ENCODE measurements at places on chromosomes 1 and 21.

GRCh38 chr1:184427722-184428121 lies 40.9 kb downstream of the C1orf21 start:
- no peaks in the 10 kb centered on the region for H3K27me3 ChIP-seq
- no peak overlapping the region for H3K4me3 ChIP-seq
- no peaks in the 10 kb centered on the region for H3K36me3 ChIP-seq
- H3K27ac ChIP-seq: no peak overlapping the region
- DNase-seq: no peak

DNA sequence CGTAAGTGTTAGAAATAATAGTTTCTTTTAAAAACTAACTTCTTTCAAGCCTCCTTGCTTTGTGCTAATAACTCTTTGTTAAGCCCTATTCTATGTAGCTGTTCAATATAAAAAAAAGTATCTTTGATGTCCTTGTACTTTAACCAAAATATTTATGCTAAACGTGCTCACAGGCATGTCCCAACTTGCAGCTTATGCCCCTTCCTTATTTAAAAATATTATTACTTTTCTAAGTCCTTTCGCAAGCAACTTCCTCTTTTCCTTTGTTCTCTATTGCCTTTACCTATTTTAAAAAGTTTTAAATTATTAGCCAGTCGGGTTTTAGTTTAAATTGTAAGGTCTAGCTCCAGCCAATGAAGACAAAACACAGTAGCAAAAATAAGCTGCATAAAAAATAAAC lies 43.4 kb upstream of the NBPF3 start:
- no peaks in the 10 kb centered on the region for H3K36me3 ChIP-seq
- no peak overlapping the region for H3K4me3 ChIP-seq
- H3K4me1 ChIP-seq: peaks cover 2% of the 10 kb centered on the region
- no peak overlapping the region for H3K27ac ChIP-seq

- no peaks in the 10 kb centered on the region for H3K4me1 ChIP-seq
- H3K4me3 ChIP-seq: no peak overlapping the region
- no peak overlapping the region for H3K27ac ChIP-seq
- H3K36me3 ChIP-seq: no peaks in the 10 kb centered on the region
These were observed 258.7 kb upstream of the AJAP1 start for GRCh38 chr1:4395676-4396075.

DNA sequence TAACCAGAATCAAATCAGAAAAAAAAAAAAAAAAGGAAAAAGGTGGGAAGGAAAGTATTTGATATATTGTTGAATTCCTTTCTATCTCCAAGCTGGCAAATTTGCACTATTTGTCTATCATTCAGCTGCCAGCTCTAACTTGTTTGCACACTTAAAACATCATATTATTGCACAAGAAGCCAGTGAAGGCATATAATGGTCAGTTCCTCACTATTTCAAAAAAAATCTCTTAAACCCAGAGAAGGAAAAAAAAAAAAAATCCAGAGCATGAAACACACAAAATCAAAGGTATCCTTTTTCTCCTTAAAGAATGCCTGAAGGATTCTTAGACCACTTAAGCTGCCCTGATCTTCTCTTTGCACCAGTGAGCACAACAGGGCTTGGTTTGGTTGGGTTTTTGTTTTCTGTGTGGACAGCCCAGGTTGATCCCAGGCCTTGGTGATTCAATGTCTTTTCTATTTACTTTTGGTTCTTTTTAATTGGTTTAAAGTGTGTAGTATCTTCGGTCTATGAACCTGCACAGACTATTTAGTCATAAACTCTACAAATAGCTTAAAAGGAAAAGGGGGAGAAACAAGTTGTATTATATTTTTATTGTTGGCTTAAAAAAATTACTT lies 40.2 kb downstream of the DUSP10 start:
- no peak for DNase-seq
- H3K36me3 ChIP-seq: no peaks in the 10 kb centered on the region
- H3K4me1 ChIP-seq: no peaks in the 10 kb centered on the region
- H3K27ac ChIP-seq: no peak overlapping the region

DNA sequence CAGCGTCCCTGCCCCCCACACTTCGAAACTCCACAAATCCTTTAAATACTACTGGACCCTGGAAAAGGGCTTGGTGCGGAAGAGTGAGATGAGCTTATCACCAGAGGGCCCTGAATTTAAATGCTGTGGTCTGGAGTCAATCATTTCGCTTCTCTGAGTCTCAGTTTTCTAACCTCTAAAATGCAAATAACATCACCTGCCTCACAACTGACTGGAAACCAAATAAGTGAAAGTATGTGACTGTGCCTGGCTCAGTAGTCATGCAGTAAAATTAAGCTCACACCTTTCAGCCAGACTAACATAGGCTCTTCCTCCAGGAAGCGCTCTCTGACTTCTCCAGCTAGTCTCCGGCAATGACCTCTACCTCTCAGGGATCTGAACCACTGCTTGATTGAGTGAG lies 4.2 kb downstream of the GJA4 start:
- H3K4me3 ChIP-seq: no peak overlapping the region
- H3K27ac ChIP-seq: no peak overlapping the region
- no peaks in the 10 kb centered on the region for H3K36me3 ChIP-seq

DNA sequence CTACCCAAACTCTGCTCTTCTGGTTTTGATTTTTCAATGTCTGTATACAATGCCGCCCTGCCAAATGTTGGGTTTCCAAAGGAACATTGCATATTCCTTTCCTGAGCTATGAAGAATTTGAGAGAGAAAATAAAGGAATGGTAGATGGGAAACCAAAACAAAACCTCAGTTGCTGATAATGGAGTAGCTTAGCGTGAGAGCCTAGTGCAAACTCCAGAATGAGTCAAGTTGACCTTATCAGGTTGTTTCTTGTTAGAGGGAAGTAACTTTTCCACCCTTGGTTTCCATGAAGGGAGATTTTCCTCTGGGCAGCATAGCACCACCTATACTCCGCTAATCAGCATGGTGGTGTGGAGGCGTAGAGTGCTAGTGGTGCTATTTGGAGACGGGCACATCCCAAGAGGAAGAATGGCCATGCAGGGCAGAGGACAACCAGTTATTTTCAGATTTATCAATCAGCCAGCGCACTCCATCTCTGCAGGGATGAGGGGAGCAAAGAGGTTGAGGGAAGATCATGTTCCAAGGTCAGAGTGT lies 51.6 kb downstream of the BACH1 start:
- no peaks in the 10 kb centered on the region for H3K27me3 ChIP-seq
- H3K27ac ChIP-seq: no peak overlapping the region
- H3K4me1 ChIP-seq: no peaks in the 10 kb centered on the region
- no peak overlapping the region for H3K4me3 ChIP-seq

- H3K4me1 ChIP-seq: no peaks in the 10 kb centered on the region
- H3K36me3 ChIP-seq: no peaks in the 10 kb centered on the region
- no peak for DNase-seq
- no peak overlapping the region for H3K27ac ChIP-seq
- H3K27me3 ChIP-seq: peaks cover 2% of the 10 kb centered on the region
These were observed 22.2 kb downstream of the UBE2T start for GRCh38 chr1:202319381-202320080.

GRCh38 chr1:107900090-107900945 lies 64.7 kb downstream of the VAV3 start:
- no peak for DNase-seq
- H3K36me3 ChIP-seq: no peaks in the 10 kb centered on the region
- peaks cover 27% of the 10 kb centered on the region for H3K27me3 ChIP-seq

GRCh38 chr1:155012776-155013602 lies 10.4 kb downstream of the ZBTB7B start:
- no peaks in the 10 kb centered on the region for H3K27me3 ChIP-seq
- H3K4me1 ChIP-seq: peaks cover 61% of the 10 kb centered on the region
- no peak for DNase-seq
- no peak overlapping the region for H3K27ac ChIP-seq
- peaks cover 13% of the 10 kb centered on the region for H3K36me3 ChIP-seq

- H3K27me3 ChIP-seq: no peaks in the 10 kb centered on the region
- H3K27ac ChIP-seq: no peak overlapping the region
- no peak for DNase-seq
- no peaks in the 10 kb centered on the region for H3K4me1 ChIP-seq
- H3K36me3 ChIP-seq: no peaks in the 10 kb centered on the region
These were observed 4.0 kb downstream of the AGT start for GRCh38 chr1:230709619-230710542.

- peak; percentile 24 for DNase-seq
- H3K27me3 ChIP-seq: no peaks in the 10 kb centered on the region
- no peaks in the 10 kb centered on the region for H3K36me3 ChIP-seq
- H3K27ac ChIP-seq: no peak overlapping the region
- peaks cover 10% of the 10 kb centered on the region for H3K4me1 ChIP-seq
- no peak overlapping the region for H3K4me3 ChIP-seq
These were observed 33.7 kb downstream of the MRPL39 start for GRCh38 chr21:25573409-25574206.

- no peaks in the 10 kb centered on the region for H3K36me3 ChIP-seq
- DNase-seq: no peak
- no peak overlapping the region for H3K27ac ChIP-seq
- no peaks in the 10 kb centered on the region for H3K4me1 ChIP-seq
These were observed 359.5 kb upstream of the PLXNA2 start for GRCh38 chr1:208603721-208604120.

GRCh38 chr1:243287652-243288051 lies 31.8 kb downstream of the SDCCAG8 start:
- H3K36me3 ChIP-seq: no peaks in the 10 kb centered on the region
- DNase-seq: no peak
- H3K27me3 ChIP-seq: no peaks in the 10 kb centered on the region
- peaks cover 4% of the 10 kb centered on the region for H3K4me1 ChIP-seq

- no peaks in the 10 kb centered on the region for H3K27me3 ChIP-seq
- no peaks in the 10 kb centered on the region for H3K36me3 ChIP-seq
- 0 out of 2 replicates have a peak within 1 kb of the TSS, but pooled peaks have one; percentile 4 for H3K4me3 ChIP-seq
- peak within 1 kb of the TSS; percentile 8 for H3K27ac ChIP-seq
- DNase-seq: no peak
These were observed at the start of gene KIF17 for GRCh38 chr1:20717452-20718342. KIF17 (minus strand) TSS chr1:20718007; CDS start chr1:20717706, 301 bp downstream.

DNA sequence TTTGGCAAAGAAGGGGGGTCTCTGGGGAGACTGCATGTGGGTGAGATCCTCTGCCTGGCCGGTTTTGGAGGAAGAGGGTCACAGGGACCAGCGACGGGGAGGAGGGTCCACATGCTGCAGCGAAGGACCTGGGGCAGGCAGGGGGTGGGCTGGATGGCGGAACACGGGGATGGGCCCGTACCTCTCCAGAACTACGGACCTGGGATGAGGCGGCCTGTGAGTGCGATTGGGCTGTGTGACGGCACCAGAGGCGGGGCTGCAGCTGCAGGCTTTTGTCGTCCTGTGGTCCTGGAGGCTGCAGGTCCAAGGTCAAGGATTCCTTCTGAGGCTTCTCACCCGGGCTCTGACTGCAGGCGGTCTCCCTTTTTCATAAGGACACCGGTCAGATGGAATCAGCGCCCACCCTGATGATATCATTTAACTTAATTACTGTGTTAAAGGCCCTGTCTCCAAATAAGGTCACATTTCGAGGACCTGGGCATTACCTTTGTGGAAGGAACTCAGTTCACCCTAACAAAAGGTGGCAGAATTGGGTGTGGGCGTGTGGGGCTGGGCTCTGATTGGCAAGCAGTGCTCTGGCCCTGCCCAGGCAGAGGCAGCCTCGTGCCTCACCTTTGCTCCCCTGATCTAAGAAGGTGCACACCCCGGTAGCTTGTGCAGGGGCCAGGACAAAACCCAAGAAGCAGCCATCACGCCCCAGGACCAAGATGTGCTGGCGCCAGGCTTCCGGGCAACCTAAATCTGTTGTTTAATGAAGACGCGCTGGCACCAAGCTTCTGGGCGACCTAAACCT lies 60.0 kb upstream of the TRAPPC10 start:
- no peaks in the 10 kb centered on the region for H3K36me3 ChIP-seq
- H3K4me1 ChIP-seq: peaks cover 13% of the 10 kb centered on the region

DNA sequence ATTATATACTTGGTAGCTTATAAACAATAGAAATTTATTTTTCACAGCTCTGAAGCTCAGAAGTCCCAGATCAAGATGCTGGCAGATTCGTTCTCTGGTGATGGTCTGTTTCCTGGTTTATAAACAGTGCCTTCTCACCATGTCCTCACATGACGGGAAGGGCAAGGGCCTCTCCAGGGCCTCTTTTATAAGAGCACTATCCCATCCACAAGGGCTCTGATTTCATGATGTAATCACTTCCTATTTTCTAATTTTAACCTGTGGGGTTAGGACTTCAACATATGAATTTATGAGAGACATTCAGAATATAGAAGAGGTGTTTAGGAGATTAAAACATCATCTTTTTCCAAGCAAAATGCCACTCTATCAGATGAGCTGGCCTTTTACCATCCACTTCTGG lies 32.1 kb upstream of the PLPPR4 start:
- DNase-seq: no peak
- no peaks in the 10 kb centered on the region for H3K36me3 ChIP-seq
- H3K4me3 ChIP-seq: no peak overlapping the region
- no peaks in the 10 kb centered on the region for H3K4me1 ChIP-seq

- H3K4me1 ChIP-seq: peaks cover 35% of the 10 kb centered on the region
- no peak overlapping the region for H3K4me3 ChIP-seq
- H3K36me3 ChIP-seq: no peaks in the 10 kb centered on the region
These were observed 82.2 kb upstream of the ABCD3 start for GRCh38 chr1:94335950-94336349.

- H3K27me3 ChIP-seq: no peaks in the 10 kb centered on the region
- DNase-seq: no peak
- no peaks in the 10 kb centered on the region for H3K36me3 ChIP-seq
- H3K4me3 ChIP-seq: no peak overlapping the region
- H3K4me1 ChIP-seq: peaks cover 10% of the 10 kb centered on the region
These were observed 13.0 kb upstream of the RNF19B start for GRCh38 chr1:32977546-32978087.

DNA sequence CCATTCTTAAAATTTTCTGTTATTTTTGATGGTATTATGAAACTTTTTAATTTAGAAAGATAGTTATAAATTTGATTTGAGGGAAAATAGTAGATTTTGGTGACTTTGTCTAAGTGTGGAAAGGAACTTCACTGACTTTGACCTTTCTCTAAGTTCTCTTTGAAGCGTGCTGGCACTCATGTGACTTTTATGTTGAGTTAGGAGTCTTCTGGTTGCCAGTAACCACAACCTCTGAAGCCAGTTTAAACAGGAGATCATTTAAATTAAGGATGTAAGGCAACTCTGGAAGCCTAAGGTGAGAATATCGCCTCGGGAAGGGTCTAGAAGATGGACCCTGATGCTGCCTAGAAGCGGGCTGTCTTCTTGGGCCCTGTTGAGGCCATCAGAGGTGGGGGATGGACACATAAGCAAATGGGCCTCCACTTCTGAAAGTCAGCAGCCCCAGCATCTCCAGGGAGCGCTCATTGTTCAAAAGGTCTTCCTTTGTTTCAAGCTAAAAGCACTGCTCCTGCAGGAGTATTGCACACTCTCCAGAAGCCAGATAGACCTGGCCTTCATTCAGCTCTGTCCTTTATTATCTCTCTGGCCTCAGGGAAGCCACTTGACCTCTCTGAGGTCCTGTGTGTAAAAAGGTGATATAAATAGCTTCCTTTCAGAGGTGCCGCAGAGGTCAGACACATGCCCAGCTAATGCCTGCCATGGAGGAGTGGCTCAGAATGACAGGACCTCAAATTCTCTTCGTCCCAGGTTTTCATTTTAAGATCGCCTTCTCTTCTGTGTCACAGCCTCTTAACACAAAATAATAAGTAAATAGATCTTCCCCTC lies 5.1 kb upstream of the RCAN1 start:
- H3K27me3 ChIP-seq: no peaks in the 10 kb centered on the region
- DNase-seq: no peak
- no peak overlapping the region for H3K4me3 ChIP-seq
- no peak overlapping the region for H3K27ac ChIP-seq

GRCh38 chr1:52679048-52679447 lies 19.1 kb downstream of the COA7 start:
- H3K4me1 ChIP-seq: peaks cover 12% of the 10 kb centered on the region
- no peaks in the 10 kb centered on the region for H3K36me3 ChIP-seq
- H3K4me3 ChIP-seq: no peak overlapping the region
- no peaks in the 10 kb centered on the region for H3K27me3 ChIP-seq
- no peak overlapping the region for H3K27ac ChIP-seq

- peaks cover 7% of the 10 kb centered on the region for H3K27me3 ChIP-seq
- H3K4me3 ChIP-seq: no peak overlapping the region
- H3K4me1 ChIP-seq: no peaks in the 10 kb centered on the region
- no peak overlapping the region for H3K27ac ChIP-seq
- no peak for DNase-seq
These were observed 34.9 kb downstream of the AADACL4 start for GRCh38 chr1:12678820-12679219.

All from HCT116 (cell line).